ENCODE measurements at places on chromosomes 3 and 15.

GRCh38 chr15:88717382-88718031 is 78.7 kb downstream of the ISG20 start:
- no peak for DNase-seq

DNA sequence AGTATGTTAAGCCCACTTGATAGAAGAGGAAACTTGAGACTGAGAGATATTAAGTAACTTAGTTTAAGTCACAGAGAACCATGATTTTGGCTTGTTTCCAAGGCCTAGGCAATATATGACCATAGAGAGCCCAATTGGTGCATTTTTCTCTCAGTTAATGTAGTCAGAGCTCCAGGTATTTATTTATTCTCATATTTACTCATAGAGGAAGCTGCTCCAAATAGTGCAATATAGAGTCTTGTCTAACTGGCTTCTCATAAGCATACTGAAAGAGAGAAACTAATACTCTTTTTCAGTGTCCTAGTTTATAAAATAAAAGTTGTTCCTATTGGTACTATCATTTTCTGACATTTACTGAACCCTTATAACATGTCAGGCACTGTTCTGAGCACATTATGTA is 15.2 kb downstream of the TRNT1 start:
- no peak for DNase-seq

DNA sequence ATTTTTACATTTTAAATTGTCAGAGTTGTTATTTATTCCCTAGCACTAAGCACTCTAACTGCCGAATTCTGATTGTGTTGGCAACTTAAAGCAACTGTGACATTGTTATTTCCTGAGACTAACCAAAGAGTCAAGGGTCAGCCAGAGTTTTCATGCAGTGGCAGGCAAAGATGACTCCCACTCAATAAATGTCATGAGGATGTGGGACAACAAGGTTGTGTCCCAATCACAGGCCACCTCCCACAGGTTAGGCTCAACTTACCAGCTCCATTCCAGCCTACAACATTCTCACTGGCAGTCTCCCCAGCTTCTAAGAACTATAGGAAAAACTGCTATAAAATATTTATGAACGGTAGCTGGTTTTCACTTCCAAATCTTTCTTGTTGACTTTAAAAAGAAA is 80.1 kb downstream of the RSL24D1 start:
- DNase-seq = no peak

GRCh38 chr3:197398286-197398878 is 100.0 kb upstream of the DLG1 start:
- no peak for DNase-seq

- no peak for DNase-seq
These were observed 18.0 kb downstream of the ISG20 start for GRCh38 chr15:88656760-88657221.

GRCh38 chr15:27328608-27329007 is 357.6 kb downstream of the GABRG3 start:
- no peak for DNase-seq

- DNase-seq = no peak
These were observed 187.6 kb downstream of the NLGN1 start for GRCh38 chr3:173584838-173585831.

GRCh38 chr3:17478673-17479072 is 263.8 kb downstream of the TBC1D5 start:
- DNase-seq = no peak

DNA sequence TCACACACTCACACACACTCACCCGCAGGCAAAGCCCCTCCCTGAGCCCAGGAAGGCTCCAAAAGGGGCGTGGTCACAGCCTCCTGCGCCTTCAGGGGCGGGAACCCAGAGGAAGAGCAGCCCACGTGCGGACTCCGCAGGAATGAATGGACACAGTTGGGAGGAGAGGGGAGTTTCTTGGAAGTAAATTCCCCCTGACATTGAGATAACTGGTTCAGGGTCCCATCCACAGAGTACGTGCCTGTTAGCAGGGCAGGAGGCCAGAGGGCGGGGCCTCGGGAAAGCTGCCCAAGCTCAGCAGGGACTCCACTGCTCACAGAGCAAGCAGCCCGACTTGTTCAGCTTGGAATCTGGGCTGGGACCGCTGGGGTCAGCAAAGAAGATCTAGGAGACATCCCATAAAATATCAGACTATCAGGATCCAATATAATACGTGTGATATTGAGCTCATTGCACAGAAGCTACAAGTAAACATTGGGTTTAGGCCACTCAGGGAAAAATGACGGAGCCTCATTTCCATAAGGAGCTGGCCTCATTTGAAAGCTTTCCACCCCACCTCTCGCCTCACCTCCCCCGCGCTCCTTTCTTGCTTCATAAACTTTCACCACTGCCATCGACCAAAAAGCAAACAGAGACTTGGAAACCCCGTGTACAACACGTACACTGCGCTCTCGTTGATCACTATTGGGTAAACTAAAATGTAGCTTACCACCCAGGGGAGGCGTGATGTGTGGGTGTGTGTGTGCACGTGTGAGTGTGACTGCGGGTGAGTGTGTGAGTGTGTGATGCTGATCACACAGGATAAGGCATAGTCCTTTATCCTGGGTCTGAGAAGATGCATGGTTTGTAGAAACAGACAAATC is 36.0 kb downstream of the TM2D3 start:
- DNase-seq = no peak

- no peak for DNase-seq
These were observed 83.5 kb upstream of the BCL6 start for GRCh38 chr3:187828579-187829452.

GRCh38 chr15:58403581-58403980 is 28.2 kb upstream of the LIPC start:
- DNase-seq = no peak

DNA sequence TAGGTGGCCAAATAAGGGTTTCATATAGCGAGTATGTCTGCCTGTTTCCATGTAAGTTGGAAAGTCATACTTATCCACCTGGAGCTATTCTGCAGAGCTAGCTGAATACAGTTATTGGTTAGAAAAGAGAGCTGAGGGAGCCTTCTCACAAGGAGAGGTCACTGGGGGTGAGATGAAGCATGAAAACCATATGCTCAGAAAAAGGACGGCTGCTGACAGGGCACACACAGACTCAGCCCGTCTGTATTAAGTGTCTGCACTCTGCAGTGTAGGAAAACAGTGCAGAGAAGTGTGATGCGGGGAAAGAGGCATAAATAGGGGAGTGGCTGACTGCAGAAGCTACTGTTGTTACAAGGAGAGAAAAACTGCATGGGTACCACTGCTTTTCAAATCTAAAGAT is 58.2 kb downstream of the C3orf70 start:
- no peak for DNase-seq

- DNase-seq = no peak
These were observed 9.1 kb upstream of the C3orf22 start for GRCh38 chr3:126567696-126568438.

GRCh38 chr3:25782636-25782937 is 656 bp downstream of the NGLY1 start:
- no peak for DNase-seq

DNA sequence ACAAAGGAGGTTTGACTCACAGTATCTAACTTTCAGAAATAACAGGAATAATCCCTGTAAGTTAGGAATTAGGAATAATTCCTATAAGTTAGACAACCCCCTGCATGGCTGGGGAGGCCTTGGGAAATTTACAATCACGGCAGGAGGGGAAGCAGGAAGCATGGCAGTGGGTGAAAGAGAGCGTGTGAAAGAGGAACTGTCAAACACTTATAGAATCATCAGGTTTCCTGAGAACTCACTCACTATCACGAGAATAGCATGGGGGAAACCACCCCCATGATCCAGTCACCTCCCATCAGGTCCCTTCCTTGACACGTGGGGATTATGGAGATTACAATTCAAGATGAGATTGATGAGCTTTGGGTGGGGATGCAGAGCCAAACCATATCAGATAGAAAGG is 385.5 kb downstream of the IL20RB start:
- no peak for DNase-seq

DNA sequence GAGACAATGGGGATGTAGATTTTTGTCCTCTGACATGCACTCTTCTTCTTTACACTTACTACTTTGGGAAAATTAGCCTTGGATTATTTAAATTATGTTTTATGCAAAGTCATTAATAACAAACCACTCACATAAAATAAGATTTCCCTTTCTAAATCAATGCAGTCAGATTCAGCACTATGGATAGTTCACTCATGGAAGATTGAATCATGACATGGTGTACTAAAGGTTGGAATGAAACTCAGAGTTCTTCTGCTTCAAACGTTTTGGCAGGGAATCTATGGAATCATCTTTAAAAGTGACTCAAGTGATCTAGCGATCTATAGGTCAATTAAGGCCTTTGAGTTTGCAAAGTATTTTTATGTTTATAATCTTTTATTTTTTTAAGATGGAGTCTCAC is 154.3 kb downstream of the KCNMB2 start:
- DNase-seq = no peak

DNA sequence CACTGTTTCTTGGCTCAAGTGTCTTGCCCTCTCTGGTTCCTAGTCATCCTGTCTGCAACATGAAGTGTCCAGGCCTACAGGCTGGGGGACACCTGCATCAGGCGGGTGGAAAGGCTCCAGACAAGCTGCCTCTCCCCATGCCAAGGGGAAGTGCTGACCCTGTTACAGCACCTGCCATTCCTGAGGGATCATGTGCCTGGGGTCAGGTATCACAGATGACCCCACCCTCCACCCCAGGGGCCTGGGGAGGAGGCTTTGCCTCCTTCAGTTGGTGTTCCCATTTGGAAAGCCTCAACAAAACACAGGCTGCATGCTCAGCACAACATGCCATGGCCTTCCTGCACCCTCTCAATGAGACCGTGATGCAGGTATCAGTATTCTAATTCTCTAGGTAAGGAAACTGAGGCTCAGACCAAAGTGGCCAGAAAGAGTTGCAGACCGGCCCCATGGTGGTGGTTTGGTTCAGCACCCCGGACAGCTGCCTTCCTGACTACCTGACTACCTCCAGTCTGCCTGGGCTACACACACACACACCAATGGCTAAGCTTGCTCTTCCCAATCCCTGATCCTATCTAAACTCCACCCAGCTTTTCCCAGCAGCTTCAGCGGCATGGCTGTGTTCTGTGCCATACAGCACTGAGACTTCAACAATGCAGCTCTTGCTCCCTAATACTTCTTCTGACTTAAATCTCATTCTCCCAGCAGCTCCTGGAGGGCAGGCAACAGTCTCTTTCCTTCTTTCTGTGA is 69.7 kb upstream of the LINGO1 start:
- DNase-seq = no peak

- no peak for DNase-seq
These were observed 430.7 kb upstream of the CFAP20DC start for GRCh38 chr3:59480486-59480995.

GRCh38 chr3:32842987-32843386 is 25.2 kb downstream of the TRIM71 start:
- no peak for DNase-seq

GRCh38 chr15:60315878-60316277 is 81.9 kb downstream of the ANXA2 start:
- no peak for DNase-seq

Data from omental fat pad (tissue), 4 donors.